Caudate nucleus (tissue), 63 donors: ENCODE measurements at places on chromosomes 1 and 21.

GRCh38 chr1:11487196-11487751, 8.3 kb downstream of the DISP3 start:
- no peak for DNase-seq

DNA sequence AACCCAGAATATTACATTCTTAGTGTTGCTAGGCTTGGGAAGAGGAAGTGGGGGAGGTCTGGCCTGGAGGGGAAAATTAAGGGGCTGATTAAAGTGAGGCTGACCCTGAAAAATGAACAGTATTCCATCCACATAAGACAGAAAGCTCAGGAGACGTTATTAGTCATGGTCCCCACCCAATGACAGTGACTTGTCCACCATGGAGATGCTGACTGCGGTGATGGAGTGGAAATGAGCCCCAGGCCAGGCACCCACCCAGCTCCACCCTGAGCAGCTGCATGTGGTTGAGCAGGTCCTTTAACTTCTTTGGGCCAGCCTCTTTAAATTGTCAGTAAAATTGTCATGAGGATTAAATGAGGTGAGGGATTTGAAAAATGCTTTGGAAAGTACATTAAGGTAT, 1.4 kb upstream of the SPRR4 start:
- DNase-seq, result no peak

DNA sequence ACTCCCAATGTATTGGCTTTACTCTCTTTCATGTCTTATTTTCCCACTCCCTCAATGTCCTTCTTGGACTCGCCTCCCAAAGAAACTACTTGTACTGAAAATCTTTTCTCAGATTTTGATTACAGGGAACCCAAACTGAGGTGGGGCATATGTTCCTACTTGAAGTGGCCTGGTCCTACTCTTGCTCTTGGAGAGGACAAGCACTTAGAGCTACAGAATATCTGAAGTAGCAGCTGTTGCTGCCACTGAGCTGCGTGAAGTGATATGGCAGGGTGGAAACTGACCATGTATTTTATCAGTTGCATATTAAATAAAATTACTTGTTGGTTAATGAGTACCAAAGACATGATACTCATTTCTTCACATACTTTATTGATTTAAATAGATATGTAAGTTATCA, 129.5 kb downstream of the TSEN15 start:
- no peak for DNase-seq

DNA sequence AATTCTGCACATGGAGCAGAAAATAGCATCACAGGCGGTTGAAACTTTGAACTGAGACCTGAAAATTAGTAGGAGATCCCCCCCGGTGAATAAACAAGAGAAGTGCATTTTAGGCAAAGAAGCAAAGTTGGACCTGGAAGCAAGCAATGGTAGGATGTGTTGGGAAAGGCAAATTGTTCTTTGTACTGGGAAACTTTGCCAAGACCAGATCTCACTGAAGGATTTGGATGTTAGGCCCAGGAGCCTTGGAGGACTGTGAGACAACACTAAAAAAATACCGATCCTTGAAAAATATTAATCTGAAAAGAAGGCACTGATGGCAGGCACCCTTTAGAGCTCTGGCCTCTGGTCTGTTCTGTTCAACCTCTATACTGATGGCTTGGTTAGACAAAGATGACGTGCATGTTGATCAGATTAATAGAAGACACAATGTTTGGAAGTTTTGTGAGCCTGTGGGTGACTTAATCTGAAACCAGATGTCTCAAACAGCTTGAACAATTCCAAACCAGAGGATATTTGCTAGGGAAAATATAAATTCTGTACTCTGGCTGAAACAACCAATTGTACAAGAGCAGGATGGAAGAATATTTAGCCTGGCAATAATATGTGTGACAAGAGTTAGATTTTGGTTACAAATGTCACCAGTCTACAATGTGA, 108.4 kb downstream of the ROR1 start:
- no peak for DNase-seq

GRCh38 chr1:155166471-155167165, 6.5 kb downstream of the KRTCAP2 start:
- no peak for DNase-seq

GRCh38 chr1:21956720-21957552, 19.8 kb upstream of the HSPG2 start:
- DNase-seq, result no peak

DNA sequence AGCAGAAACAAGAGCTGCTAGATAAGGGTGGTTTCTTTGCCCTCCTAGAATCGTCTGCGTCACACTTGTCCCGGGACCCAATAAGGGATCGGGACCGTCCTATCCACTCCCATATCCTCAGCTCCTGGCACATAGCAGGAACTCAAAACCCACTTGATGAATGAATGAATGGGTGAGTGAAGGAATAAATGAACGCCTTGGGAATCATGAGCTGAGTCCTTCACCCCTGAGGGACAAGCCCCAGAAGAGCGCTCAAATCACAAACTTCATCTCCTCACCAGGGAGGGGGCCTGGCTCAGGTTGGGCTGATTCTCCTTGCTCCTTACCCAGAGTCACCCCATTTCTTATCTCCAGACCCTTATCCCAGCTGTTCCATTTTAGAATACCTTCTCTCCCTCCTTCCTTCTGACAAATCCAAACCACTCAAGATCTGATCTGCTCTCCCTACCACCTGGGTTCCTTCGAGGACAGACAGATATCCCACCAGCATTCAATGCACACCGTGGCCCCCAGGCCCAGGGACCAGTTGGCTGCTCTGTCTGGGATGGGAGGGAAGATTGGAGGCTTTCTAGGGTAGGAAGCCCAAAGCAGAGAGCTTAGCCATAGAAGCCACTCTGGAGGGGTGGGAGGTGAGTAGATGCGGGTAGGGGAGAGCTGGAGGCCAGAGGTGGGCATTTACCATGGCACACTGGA, 643 bp upstream of the MOB3C start:
- no peak for DNase-seq

GRCh38 chr1:184806296-184806721, 51.7 kb upstream of the EDEM3 start:
- no peak for DNase-seq

- DNase-seq, result no peak
These were observed 69.8 kb upstream of the TRABD2B start for GRCh38 chr1:48066936-48067335.

DNA sequence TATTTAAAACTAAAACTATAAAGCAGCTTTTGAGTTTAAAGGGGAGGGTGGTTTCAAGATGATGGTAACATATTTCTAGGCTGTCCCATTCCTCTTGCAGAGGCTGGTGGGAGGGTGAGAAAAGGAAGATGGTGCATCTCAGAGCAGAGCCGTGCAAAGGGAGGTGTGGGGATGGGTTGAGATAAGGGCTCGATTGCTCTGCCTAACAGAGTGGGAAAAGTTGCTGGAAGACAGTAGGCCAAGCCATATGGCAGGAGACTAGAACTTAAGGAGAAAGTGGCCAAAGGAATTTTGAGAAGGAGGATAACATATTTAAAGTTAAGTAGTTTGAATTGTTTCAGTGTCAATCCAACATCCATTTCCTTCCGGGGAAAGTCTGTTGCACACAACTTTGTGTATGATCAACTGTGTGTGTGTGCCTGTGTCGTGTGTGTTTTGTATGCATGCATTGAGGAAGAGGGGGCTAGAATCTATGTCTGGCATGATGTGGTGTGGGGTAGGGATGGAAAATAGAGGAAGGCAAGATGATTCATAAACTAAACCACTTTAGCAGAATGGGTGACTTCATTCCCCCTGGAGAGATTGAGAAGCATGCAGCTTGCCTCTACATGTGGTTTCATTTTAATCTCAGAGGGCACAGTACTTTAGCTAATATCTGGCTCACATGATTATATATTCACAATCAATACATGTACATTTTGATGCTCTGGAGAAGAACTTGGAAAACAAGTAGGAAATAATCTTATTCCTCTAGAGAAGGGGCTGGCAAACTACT, 145.0 kb upstream of the DNAH14 start:
- DNase-seq, result no peak

DNA sequence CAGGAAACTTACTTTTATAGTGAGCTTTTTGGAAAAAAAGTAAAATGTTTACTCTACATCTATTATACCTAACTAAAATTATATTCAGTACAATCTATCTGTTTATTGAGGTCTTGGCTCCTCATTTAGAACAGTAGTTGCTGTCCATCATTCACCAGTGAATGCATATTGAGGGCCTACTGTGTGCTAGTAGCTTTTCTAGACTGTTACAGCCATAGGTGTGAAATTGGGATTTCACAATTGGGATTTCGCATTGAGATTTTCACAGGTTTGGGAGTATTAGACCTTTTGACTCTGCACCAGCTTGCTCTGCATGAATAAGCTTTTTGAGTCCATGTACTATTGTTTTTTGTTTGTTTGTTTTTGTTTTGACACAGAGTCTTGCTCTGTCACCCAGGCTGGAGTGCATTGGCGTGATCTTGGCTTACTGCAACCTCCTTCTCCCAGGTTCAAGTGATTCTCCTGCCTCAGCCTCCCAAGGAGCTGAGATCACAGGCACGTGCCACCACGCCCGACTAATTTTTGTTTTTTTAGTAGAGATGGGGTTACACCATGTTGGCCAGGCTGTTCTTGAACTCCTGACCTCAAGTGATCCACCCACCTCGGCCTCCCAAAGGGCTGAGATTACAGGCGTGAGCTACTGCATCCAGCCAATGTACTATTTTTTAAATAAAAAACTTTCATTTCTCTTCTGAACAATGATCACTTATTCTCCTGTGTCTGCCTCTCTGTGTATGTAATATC, 47.2 kb upstream of the ERRFI1 start:
- no peak for DNase-seq

- DNase-seq, result no peak
These were observed 450.8 kb downstream of the PTPRU start for GRCh38 chr1:29687166-29687565.

DNA sequence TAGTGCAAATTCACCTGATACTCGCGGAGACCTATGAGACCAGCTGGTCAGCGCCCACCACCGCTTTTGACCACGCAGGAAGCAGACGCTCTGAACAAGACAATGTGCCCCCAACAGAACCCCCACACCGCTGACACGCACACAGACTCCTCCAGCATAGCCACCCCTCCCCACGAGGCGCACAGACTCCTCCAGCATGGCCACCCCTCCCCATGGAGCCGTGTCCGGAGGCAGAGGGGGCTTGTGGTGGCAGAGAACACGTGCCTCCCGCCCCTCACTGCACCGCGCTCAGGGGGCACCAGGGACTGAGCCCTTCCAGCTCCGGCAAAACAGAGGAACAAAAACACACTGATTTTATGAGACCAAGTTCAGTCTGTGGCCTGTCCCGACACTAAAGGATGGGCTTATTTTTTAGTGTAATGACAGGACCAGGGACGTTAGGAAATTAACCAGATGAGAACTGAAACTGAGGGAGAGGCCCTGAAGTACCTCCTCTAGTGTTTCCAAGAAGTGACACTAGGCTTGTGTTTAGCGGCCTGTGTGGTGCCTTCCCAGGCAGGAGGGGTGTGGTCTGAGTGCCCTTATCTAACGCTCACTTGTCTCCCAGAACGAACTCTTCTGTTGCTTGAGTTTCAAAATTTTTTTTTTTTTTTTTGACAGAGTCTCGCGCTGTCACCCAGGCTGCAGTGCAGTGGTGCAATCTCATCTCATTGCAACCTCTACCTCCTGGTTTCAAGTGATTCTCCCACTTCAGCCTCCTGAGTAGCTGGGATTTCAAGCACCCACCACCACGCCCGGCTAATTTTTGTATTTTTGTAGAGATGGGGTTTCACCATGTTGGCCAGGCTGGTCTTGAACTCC, 10.0 kb upstream of the AGPAT3 start:
- DNase-seq, result no peak

DNA sequence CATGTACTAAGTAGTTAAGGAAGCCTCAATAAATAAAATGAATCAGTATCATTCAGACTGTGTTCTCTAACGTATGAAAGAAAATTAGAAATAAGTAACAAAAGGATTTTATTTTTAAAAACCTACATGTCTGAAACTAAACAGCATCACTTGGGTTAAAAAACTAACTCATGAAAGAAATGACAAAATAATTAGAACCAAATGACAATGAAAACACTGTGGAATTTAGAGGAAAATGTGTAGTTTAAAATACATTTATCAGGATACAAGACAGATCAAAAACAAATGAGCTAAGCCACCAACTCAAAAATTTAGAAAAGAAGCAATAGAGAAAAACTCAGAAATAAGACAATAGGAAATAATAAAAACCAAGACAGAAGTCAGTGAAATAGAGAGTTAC, 108.7 kb downstream of the TENT5C start:
- no peak for DNase-seq

GRCh38 chr1:233707153-233707879, 93.4 kb downstream of the KCNK1 start:
- no peak for DNase-seq

- no peak for DNase-seq
These were observed 31.9 kb upstream of the IL19 start for GRCh38 chr1:206738370-206739366.

DNA sequence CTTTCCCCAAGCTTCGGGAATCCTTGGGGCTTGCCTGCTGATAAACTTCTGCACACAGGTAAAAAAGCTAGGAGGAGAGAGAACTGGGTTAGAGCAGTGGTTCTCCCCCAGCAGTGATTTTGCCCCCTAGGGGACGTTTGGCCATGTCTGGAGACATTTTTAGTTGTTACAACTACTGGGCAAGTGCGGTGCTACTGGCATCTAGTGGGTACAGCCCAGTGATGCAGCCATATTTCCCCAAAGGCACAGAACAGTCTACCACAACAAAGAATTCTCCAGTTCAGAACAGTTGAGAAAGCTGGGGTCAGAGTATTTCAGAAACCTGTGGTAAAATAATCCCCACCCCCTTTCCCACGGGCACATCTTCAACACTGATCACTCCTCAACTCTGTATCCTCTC, 41.3 kb downstream of the LRRC71 start:
- no peak for DNase-seq

DNA sequence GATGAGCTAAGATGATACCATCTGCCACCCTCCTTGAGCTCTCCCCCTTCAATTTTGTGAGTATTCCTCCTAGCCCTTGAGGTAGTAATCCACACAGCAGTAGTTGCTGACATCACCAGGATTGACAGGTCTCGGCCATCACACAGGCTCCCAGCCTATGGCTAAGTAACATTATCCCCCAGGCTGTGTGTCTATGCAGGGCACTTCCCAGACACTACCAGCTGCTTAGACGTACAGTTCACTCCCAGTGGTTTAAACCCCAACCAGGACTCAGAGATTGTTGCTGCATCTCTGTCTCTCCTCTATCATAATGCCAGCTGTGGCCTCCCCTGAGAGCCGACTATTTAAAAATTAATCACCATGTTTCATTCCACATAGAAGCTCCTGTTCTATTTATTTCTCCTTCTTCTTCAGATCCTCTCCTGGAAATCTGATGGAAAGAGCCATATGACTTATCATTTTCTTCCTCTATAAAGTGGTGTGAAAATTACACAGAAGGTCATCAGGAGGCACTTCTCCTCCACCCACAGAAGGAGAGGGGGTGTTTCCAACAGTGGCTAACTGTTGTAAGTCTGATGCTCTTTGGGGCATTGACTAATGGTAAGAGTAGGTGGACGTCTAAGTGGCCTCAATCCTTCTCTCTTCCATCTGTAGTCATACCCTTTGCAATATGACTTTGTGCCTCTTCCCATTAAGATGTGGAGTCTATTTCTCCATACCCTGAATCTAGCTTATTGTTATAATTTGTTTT, 396.3 kb downstream of the SETD4 start:
- no peak for DNase-seq
